ENCODE measurements at places on chromosomes 7 and 10. TPM values are rescaled to one million over a fixed set of nuclear protein-coding genes. Genes with fewer than 3 reads are reported as not detected.

Gene TRIM73
- 3.6 TPM for total RNA-seq

Gene STEAP1
- total RNA-seq: not detected

GRCh38 chr10:80699602-80700039 lies 161.9 kb downstream of the SH2D4B start:
- DNase-seq: peak; percentile 67

GRCh38 chr10:74406006-74406405 lies 255.0 kb downstream of the ADK start:
- DNase-seq: no peak

- DNase-seq: no peak
Observed at GRCh38 chr7:74516214-74516613, 62.5 kb downstream of the GTF2IRD1 start.

GRCh38 chr7:106869954-106870353 lies 4.9 kb downstream of the PIK3CG start:
- no peak for DNase-seq

GRCh38 chr10:122116331-122116730 lies 127.4 kb downstream of the TACC2 start:
- no peak for DNase-seq

DNA sequence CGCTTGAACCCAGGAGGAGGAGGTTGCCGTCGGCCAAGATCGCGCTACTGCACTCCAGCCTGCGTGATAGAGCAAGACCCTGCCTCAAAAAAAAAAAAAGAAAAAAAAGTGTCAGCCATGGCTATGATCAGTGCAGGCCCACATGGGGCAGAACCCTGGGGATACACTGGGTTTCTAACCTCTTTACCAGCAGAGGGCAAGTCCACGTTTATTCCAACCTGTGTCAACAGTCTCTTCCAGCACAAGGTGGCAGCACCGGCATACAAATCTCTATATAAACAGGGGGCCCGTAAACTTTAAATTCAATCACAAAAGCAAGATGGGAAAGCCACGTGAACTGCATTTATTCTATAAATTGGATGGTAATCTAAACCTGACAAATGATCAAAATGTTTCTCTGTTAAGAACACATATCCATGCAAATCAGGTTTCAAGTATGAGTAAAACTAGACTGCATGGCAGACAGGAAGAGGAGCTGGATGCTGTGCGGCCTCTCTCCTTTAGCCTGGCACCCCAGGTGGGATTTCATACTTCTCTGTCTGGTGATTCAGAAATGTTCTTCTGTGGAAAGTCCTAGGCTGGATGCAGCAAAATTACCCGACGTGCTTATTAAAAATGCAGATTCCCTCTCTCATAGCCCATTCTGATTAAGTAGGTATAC lies 60.0 kb upstream of the STEAP1B start:
- peak; percentile 26 for DNase-seq

Measured in CD8-positive, alpha-beta memory T cell (primary cell).